Activated naive CD8-positive, alpha-beta T cell treated with anti-CD3 and anti-CD28 coated beads for 36 hours (primary cell): ENCODE measurements at places on chromosomes 5 and 9. TPM values are rescaled to one million over a fixed set of nuclear protein-coding genes. Genes with fewer than 3 reads are reported as not detected.

RBM27 gene
- 29.8 TPM for total RNA-seq

FOXD4L6 gene
- total RNA-seq, result not detected

KIF27 gene
- 1.9 TPM for total RNA-seq

TRUB2 gene
- total RNA-seq, result 43.5 TPM

TLX3 gene
- total RNA-seq, result not detected

SPATA31A3 gene
- not detected for total RNA-seq

SH3GL2 gene
- total RNA-seq, result not detected

SH3GLB2 gene
- total RNA-seq, result 42.9 TPM

FIBCD1 gene
- total RNA-seq, result not detected

GRCh38 chr5:72878854-72879253, 62.4 kb downstream of the TNPO1 start:
- no peak for DNase-seq

- no peak for DNase-seq
Measured at GRCh38 chr5:125699860-125700259, 723.3 kb upstream of the GRAMD2B start.

DNA sequence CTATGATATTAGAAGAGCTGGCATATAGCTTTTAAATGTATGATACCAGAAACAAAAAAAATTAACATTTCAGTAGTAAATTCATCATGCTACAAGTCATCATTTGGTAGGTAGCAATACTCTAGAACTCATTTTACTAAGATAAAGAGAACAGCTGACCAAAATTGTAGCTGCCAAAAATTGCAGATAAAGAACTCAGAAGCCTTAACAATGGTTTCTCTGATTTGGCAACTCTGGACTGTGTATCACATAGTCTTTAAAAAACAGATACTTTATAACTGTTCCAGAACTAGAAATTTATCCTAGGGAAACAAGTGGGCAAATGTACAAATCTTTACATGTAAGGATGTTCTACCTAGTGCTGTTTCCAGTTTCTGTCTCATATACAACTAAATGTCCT, 33.9 kb downstream of the ZFR start:
- no peak for DNase-seq

GRCh38 chr5:115857626-115858349, 16.1 kb downstream of the AP3S1 start:
- no peak for DNase-seq

GRCh38 chr5:14451871-14452270, 129.7 kb upstream of the OTULINL start:
- DNase-seq, result no peak

- DNase-seq, result no peak
Measured at GRCh38 chr9:97518909-97519307, 17.4 kb downstream of the TMOD1 start.

DNA sequence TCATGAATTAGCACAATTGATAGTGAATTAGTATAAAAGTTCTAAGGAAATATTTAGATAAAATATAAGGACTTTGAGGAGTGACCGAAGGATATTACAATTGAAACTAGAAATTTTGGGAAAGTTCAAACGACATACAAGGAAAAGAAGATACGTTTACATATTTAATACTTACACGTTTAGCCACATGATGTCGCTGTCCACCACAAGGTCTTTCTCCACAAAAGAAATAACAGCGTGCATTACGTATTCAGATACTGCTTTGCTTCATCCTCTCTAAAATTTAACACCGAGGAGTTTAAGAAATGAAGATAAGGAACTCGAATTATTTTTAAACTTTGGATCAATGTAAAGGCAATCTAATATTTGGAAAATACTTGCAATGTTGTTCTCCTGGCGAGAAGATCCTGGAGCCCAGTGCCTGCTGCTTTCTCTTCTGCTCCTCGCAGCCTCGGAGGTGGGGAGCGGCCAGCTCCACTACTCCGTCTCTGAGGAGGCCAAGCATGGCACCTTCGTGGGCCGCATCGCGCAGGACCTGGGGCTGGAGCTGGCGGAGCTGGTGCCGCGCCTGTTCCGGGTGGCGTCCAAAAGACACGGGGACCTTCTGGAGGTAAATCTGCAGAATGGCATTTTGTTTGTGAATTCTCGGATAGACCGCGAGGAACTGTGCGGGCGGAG, at the start of gene PCDHA3:
Gene PCDHA3 (plus strand): TSS at position 242 of the 678 bp plus-strand sequence.
- no peak for DNase-seq

DNA sequence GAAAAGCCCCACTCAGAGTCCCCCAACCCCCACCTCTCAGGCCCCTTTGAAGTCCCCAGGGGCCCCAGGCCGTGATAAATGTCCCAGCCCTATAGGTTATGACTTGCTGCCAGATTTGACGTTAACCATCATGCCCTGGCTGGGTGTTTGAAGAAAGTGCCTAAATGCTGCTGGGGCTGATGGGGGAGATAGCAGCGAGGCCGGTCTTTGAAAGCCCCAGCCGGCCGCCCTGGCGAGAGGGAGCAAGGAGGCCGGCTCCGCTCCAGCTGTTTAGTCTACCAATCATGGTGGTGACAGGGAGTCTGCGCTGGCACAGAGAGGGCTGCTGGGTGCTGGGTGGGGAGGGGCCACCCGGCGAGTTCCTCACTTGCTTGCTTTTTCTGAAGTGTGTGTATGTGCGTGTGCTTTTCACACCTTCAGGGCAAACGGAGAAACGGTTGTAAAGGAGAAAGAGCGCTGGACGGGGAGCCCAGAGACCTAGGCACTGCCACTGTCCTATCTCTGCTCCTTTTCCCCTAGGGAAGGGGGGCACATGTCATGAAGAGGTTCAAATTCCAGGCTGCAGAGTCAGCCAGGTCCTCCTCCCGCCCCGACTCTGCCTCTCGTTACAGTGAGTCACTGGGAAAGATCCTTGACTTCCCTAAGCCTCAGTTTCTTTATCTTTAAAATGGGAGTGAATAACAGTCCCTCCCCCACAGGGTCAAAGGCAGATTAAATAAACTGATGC, 126.1 kb upstream of the HAND1 start:
- no peak for DNase-seq

- no peak for DNase-seq
Measured at GRCh38 chr5:90233476-90233875, 176.1 kb downstream of the CETN3 start.

- no peak for DNase-seq
Measured at GRCh38 chr9:78015241-78015640, 16.4 kb downstream of the GNAQ start.

DNA sequence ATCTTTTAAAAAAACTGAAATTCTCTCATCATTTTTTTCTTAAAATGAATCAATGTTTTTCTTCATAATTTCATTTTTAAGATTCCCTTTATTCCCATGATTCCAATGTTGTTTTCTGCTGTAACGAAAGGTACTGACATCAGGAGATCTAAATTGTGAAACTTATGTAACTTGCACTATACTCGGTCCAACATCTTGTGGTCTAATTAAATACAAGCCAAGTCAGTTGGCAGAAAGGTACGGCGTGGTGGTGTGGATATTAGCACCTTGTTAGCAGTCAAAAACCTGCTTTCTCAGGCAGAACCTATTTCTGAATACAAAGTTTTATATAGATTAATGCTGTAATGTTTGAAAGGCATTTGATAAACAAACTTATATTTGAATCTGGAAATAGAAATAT, 20.1 kb downstream of the RORB start:
- no peak for DNase-seq

GRCh38 chr9:73141282-73141681, 10.4 kb upstream of the ANXA1 start:
- no peak for DNase-seq

- DNase-seq, result no peak
Measured at GRCh38 chr5:93909356-93909755, 168.0 kb upstream of the POU5F2 start.

DNA sequence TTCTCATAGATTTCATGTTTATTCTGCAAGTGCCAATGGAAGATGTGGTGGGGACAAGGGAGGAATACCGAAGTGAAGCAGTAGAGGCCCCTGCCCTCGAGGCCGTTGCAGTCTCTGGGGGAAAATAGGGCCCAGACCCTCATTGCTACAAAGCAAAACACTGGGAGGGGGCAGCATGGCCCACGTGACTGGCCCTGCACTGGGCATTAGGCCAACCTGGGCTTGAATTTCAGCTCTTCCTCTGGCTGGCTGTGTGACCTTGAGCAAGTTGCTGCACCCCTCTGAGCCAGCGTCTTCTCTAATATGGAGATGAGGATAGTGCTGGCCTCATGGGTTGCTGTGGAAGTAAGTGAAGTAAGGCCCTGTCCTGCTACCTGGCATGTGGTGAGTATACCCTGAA, 709 bp upstream of the SYNPO start:
- no peak for DNase-seq

GRCh38 chr5:5039918-5040317, 100.2 kb upstream of the ADAMTS16 start:
- DNase-seq, result no peak

- DNase-seq, result no peak
Measured at GRCh38 chr9:85859765-85860164, 81.2 kb upstream of the NAA35 start.

GRCh38 chr9:2378816-2379215, 242.8 kb upstream of the VLDLR start:
- no peak for DNase-seq

GRCh38 chr5:43043400-43043756, 3.3 kb upstream of the ANXA2R start:
- no peak for DNase-seq

DNA sequence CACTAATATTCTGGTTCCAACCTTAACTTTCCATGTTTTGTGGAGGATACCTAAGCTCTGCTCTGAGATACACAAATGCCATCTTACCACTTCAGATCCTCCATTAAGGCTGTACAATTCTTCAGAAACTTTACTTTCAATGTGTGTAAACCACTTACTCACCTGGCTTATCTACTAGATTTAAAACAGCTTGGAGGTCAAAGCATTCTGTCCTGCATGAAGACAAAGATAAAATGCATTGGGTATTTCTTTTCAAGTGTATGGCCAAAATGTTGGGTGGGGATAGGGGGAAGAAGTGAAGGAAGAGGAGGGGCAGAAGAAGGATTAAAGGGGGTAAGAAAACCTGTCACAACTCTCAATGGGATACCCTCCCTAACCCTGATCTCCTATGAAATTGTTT, 939 bp downstream of the GOLGA1 start:
- no peak for DNase-seq

- no peak for DNase-seq
Measured at GRCh38 chr5:97452646-97453045, 269.6 kb upstream of the RIOK2 start.

DNA sequence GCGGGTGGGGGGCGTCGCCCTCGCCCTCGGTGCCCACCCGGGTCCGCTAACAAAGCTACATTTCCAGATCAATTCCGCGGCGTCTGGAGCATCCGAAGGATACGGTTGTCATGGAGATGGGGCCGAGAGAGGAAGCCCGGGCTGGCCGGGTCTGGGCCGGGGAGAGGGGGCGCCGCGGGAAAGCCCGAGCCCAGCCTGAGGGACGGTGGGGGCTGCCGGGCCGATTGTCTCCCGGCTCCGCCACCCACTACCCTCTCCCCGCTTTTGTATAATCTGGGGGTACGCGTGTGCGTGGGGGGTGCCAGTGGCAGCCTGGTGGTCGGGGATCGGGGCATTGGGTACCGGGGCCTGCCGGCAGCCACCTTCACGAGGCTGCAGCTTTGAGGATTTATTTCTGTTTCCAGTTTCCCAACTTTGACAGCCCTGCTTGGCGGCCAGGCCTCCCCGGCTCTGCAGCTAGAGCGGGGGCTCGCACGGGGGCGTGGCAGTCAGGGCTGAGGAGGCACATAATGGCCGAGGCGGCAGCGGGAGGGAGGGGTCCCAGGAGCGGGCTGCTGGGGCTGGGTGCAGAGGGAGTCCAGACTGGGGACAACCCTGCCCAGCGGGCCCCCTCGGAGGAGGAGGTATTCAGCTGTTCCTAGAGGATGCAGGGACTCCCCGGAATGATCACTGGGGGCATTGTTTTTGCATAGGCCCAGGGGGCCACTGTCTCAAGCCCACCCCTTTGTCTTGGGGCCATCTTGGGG, 626 bp downstream of the PSD2 start:
- DNase-seq, result no peak

GRCh38 chr5:176610435-176610773, 448 bp upstream of the GPRIN1 start:
- no peak for DNase-seq
